Stimulated activated naive CD8-positive, alpha-beta T cell treated with anti-CD3 and anti-CD28 coated beads, Interleukin-15, Interleukin-2, amounts not matched to agents 100 U/mL and 50 U/mL, for 24 hours (primary cell): ENCODE measurements at places on chromosomes 13 and 19.
A peak's percentile ranks its signal among the peaks of the same experiment; 100 is the strongest.

DNA sequence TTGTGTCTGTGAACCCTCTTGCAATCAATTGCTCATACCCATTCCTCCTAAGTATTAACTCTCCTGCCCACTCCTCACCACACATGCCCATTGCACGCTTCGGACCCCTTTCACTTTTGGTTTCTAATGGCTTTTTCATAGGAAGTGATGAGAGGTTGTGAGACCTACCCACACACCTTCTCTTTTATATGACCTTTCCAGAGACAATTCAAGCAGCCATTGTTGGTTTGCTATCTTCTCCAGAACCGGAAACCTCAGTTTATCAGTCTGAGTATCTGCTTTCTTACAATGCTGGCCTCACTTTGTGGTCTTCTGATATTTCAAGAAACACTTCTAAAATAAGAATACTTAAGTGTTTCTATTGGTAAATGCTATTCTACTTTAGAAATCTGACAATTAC lies 1550.8 kb upstream of the SLC10A2 start:
- DNase-seq = no peak

DNA sequence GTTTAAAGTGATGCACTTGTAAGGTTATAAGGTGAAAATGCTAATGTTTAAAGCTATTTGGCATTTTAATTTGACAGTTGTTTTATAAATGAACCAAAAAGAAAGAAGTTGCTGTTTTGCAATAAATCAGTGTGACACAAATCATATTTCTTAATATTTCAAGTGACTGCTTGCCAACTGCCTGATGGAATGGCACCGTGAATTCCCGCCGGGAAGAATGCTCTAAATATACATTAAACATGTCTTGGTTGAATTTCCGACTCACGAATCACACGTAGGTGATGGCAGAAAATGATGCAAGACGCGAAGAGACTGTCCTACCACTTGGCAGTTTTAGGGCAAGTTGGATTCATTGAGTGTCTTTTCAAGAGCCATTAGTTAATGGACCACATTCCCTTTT lies 3.1 kb upstream of the GJB2 start:
- no peak for DNase-seq

GRCh38 chr13:110524541-110525257 lies 36.8 kb downstream of the RAB20 start:
- peak; percentile 15 for DNase-seq

DNA sequence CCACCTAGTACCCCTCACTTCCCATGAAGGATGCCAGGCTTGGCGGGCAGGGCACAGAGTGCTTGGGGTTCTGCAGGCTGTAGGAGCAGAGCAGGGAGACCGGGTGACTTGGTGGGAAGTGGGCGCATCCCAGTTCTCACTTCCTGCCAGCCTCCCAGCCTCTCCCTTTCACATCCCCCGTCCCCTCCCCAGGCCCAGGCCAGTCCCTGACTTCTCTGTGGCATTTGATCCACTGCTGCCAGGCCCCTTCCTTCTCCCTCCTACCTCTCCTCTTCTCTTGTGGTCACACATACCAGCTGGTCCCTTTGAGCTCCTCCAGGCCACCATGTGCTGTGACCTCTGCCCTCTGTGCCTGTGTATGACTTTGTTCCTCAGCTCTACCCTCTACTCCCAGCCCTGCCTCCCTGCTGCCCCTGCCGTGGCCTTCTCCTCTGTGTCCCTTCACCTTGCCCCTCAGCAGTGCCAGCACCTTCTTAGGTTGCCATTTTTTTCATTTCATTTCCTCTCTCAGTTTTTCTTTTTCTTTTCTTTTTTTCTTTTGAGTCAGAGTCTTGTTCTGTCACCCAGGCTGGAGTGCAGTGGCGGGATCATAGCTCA lies 19.5 kb downstream of the MYO1F start:
- DNase-seq = no peak

DNA sequence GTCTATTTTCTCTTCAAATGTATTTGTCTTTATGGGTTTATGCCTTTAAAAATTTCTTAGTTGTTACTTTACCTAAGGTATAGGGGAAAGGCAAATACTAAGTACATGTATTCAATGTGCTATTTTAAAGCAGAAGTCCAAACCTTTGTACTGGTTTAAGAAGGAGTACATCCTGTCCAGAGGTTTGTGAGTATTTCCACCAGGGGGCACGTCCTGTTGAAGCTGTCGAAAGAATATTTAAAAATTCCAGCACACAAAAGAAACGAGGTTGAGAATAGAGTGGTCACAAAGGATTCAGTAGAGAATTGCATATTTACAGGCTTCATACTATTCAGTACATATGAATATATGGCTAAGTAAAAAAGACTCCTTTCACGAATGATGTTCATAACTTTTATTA lies 59.8 kb downstream of the URI1 start:
- DNase-seq = no peak

GRCh38 chr13:114107686-114108081 lies 24.7 kb downstream of the RASA3 start:
- DNase-seq = peak; percentile 2

DNA sequence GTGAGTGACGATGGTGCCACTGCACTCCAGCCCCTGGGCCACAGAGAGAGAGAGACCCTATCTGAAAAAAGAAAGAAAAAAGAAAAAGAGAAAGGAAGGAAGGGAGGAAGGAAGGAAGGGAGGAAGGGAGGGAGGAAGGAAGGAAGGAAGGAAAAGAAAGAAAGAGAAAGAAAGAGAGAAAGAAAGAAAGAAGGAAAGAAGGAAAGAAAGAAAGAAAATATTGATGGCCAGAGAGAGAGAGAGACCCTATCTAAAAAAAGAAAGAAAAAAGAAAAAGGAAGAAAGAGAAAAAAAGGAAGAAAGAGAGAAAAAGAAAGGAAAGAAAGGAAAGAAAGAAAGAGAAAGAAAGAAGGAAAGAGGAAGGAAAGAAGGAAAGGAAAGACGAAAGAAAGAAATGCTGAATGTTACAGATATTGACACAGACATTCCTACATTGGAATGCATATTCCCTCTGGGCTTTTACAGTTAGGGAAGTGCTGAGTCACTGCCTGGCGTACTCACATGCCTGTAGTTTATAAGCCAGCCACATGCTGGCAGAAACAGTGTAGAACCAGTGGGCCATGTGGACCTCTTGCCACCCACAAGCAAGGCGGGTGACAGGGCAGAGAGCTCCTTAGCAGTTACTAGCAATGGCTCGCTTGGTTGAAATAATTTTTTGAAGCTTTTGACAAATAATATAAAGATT lies 34.6 kb upstream of the SLC46A3 start:
- DNase-seq = no peak

DNA sequence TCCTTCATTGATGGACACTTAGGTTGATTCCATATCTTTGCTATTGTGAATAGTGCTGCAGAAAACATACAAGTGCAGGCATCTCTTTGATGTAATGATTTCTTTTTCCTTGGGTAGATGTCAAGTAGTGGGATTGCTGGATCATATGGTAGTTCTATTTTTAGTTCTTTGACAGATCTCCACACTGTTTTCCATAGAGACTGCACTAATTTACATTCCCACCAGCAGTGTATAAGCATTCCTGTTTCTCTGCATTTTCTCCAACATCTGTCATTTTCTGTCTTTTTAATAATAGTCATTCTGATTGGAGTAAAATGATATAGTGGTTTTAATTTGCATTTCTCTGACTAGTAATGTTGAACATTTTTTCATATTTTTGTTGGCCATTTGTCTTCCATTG lies 116.7 kb downstream of the LMO7 start:
- no peak for DNase-seq

- no peak for DNase-seq
These were observed 402.6 kb downstream of the SUCLA2 start for GRCh38 chr13:47598340-47598911.

- DNase-seq = no peak
These were observed 13.1 kb upstream of the TMEM161A start for GRCh38 chr19:19151418-19151817.

DNA sequence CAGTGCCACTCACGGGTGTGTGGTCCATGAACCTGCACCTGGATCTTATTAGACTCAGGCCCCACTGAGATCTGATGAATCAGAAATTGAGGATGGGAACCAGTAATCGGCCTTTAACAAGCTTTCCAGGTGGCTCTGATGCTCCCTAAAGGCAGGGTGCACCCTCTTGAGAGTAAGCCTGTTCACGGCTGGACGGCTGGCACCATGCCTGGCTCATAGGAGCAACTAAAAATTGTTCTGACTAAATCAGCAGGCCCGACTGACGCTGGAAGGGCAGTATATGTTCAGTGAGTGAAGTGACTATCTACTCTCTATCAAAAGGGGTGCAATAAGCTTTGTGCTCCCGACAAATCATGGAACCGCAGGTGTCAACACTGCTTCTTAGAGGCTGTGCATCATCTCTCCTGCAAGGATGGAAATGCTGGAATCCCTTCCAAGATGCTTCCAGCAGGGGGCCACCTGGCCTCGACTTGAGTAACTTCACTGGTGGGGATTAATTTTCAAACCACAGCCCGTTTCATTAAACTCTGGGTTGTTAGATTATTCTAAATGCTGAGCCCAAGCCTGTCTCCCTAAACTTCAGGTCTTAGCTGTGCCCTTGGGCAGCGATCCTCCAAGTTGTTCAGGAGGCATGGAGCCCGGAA lies 28.4 kb downstream of the TMTC4 start:
- DNase-seq = no peak

- no peak for DNase-seq
These were observed 659.9 kb downstream of the UQCRFS1 start for GRCh38 chr19:28553005-28553404.

GRCh38 chr19:584240-585001 lies 5.3 kb upstream of the HCN2 start:
- DNase-seq = peak; percentile 78

- DNase-seq = no peak
These were observed 342.5 kb downstream of the SPRY2 start for GRCh38 chr13:79998381-79998880.

DNA sequence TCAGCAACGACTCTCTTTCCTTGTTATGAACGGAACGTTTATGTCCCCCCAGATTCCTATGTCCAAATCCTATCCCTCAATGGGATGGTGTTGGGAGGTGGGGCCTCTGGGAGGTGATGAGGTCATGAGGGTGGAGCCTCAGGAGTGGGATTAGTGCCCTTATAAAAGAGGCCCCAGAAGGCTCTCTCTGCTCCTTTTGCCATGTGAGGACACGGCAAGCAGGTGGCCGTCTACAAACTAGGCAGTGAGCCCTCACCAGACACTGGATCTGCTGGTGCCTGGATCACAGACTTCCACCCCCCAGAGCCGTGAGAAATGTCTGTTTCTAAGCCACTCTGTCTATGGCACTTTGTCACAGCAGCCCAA lies 53.2 kb downstream of the EPS15L1 start:
- DNase-seq = no peak

- DNase-seq = no peak
These were observed 20.5 kb downstream of the EPS8L1 start for GRCh38 chr19:55096061-55096701.

DNA sequence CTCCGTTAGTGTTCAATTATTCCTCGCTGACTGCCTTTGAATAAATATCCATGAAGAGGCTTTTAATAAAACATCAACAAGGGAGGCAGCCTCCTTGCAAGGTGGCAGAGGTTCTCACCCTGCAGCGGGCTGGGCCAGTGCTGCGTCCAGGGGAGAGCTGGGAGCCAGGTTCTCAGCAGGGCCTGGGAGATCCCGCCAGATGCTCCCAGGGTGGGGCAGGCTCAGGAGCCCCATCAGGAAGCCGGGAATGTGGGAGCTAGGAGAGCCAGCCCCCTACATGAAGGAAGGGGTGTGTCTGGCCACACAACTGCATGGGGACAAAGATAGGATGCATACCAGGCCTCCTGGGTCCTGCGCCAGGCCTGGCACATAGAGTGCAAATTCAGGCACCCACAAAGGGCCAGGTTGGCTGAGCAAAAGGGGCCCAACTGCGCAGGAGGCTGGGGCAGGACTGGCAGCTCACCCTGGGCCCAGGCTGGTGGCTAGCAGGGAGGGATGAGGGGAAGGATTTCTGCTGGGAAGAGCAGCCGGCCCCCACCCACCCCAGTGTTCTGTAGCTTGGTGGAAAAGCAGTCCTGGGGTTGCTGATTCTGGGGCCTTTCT lies 22.8 kb downstream of the VSTM2B start:
- DNase-seq = no peak

- DNase-seq = no peak
These were observed 55.0 kb downstream of the GGACT start for GRCh38 chr13:100533588-100534041.

- DNase-seq = no peak
These were observed 233.7 kb upstream of the IPO5 start for GRCh38 chr13:97719736-97720135.

- no peak for DNase-seq
These were observed 222.9 kb downstream of the RFC3 start for GRCh38 chr13:34040863-34041262.

- no peak for DNase-seq
These were observed 27.3 kb downstream of the CHAF1A start for GRCh38 chr19:4429771-4430171.

DNA sequence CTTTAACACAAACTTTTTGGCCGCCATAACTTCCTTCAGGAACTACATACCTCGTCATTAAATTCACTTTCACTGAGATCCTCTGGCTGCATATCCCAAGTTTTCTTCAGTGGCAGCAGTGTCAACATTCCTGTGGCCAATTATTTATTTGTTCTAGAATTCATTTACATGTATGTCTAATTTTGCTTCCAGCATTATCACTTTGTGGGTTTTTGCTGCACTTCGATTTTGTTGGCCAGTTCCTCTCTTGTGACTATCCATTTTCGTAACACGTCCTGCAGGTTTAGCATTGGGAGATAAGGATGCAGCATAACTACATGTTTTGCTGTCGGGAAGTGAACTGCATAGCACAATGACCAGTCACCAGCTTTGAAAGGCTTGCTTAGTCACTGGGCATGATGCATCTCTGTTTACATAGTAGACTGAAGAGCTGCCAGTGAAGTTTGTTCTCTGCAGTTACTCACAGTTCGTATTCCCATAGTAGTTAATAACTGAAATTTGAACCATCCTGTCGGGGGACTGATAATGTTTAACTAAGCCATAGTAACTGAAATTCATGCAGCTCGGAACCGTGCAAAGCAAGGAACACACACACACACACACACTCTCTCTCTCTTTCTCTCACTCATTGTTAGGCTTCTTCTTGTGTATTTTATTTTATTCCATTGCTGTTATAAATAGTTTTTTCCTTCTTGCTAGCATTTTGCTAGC lies 28.3 kb downstream of the ZNF507 start:
- no peak for DNase-seq

DNA sequence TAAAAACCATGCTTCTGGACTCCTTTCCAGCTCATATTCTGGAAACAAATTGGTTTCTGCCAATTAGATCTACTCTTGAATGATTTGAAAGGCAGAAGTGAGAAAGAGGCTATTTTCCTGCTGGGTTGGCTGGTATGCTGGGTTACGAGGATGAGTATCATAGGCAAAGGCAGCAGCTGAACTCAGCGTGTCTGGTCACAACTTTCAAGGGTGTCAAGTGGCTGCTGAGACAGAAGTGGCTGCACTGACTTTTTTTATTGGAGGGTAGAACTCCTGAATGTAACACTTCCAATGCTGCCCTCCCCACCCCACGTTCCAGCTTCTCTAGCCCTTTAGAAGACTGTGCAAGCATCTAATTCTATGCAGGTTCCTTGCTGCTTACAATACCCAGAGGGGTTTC lies 8.3 kb upstream of the DZIP1 start:
- no peak for DNase-seq

GRCh38 chr13:57787058-57787791 lies 155.7 kb downstream of the PCDH17 start:
- no peak for DNase-seq

- no peak for DNase-seq
These were observed 108.8 kb downstream of the KLF12 start for GRCh38 chr13:74025369-74025768.

GRCh38 chr19:16771618-16772017 lies 52.0 kb downstream of the NWD1 start:
- DNase-seq = peak; percentile 80

GRCh38 chr13:102128216-102128810 lies 273.5 kb downstream of the FGF14 start:
- DNase-seq = no peak
